Mammary epithelial cell (primary cell): ENCODE measurements at places on chromosomes 7 and 10.

GRCh38 chr10:28445516-28445915, 87.4 kb upstream of the WAC start:
- DNase-seq = no peak

GRCh38 chr10:11448545-11449244, 162.8 kb downstream of the USP6NL start:
- no peak for DNase-seq

- DNase-seq = no peak
These were observed 13.6 kb downstream of the PLXNA4 start for GRCh38 chr7:132562690-132563089.

GRCh38 chr10:130418731-130419130, 282.5 kb downstream of the GLRX3 start:
- no peak for DNase-seq

GRCh38 chr7:112185005-112185834, 21.0 kb downstream of the DOCK4 start:
- no peak for DNase-seq

DNA sequence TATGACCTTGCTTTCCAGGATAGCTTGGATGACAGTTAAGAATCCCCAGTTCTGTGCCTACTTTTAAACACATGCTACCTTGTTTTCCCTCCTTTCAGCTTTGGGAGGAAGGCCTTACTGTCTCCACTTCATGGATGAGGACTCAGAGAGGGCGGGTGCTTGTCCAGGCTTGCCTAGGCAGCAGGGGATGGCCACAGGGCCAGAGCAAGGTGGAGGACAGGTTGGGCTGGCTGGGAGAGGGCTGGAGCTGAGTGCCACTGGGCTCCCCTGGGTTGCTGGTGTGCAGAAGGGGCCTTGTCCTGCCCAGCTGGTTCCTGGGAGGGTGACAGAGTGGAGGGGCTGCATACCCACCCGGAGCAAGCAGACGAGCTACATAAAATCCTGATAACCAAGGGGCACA, 117.8 kb downstream of the GRK5 start:
- DNase-seq = peak; percentile 65

- no peak for DNase-seq
These were observed 46.2 kb downstream of the TMEM60 start for GRCh38 chr7:77752016-77752415.

GRCh38 chr7:100469227-100470044, 5.4 kb upstream of the SPACDR start:
- peak; percentile 37 for DNase-seq

DNA sequence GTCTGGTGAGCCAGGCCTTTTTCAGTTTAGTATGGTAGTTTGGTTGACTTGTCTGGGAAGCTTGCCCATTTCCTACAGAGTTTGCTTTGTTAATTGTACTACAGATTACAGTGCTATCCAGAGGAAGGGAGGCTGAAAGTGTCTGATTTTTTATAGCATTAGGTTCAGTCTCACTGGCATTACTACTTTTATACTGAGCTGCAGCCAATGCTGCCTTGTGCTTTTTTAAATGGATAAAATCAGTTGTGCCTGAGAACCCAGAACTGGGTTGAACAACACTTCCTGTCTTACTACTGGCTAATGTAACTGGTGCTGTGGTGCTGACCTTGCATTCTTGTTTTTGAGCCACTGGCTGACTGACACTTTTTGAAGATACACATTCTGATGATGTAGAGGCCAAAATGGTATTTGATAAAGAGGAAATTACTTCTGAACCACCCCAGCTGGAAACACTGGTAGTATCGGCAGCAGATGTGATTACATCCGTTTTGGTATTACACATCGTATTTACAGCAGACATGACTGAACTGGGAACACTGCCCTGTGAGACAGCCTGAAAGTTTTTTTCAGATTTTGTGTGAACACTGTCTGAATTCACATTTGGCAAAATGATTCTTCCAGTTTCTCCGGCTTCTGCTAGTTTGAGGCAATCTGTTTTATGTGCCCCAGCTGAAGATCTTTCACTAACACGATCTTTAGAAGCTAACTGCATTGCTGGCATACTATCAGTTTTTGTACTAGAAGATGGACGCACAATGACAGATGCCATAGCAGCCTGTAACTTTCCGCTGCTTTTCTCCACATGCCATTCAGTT, 74.1 kb downstream of the NRBF2 start:
- peak; percentile 62 for DNase-seq

GRCh38 chr7:49483142-49483541, 290.3 kb upstream of the VWC2 start:
- no peak for DNase-seq

- DNase-seq = no peak
These were observed 3.1 kb downstream of the ZNF777 start for GRCh38 chr7:149457766-149458165.
